CD4-positive, alpha-beta T cell treated with Interleukin-4 for 4 hours (primary cell): ENCODE measurements at places on chromosomes 6 and 20.

DNA sequence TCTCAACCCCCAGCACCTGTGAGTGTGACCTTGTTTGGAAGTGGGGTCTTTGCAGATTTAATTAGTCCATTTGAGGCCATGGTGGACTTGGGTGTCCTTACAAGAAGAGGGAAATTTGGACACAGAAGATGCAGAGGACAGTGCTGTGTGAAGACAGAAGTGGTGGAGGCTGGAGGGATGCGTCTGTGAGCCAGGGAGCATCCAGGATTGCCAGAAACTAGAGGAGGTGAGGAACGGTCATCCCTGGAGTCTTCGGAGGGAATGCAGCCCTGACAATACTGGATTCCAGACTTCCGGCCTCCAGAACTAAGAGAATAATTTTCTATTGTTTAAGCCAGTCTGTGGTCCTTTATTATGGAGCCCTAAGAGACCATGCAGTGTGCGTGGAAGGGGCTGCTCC is 22.9 kb upstream of the NPBWR2 start:
- no peak for DNase-seq

DNA sequence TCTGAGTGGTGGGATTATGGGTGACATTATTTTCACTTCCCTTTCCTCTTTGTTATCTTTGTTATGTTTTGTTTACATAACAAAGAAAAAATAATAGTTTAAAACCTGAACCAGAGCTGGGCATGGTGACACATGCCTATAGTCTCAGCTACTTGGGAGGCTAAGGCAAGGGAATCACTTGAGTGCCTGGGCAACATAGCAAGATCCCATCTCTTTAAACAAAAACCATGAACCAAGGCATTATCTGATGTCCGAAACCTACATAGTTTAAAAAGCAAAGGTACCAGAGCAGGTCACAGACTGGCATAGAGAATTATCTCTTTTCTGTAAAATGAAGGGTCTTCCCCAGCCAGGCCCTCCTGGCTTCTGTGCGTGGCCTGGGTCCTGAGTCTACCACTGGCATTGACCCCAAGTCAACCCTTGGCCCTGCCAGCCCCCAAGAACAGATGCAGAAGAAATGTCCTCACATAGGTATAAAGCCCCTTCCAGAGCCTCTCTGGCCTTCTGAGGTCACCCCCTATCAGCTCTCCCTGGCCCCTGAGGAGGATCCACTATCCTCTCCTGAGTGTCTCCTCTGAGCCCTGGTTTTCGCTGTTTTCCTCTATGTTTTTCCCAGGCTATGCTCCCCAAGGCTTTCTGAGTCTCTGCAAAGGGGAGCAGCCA is 81.3 kb downstream of the TRERF1 start:
- DNase-seq = no peak

GRCh38 chr6:149208134-149208601 is 109.3 kb upstream of the TAB2 start:
- no peak for DNase-seq

- no peak for DNase-seq
Measured at GRCh38 chr6:106617302-106617701, 12.0 kb downstream of the RTN4IP1 start.

GRCh38 chr6:161038229-161039031 is 46.9 kb downstream of the MAP3K4 start:
- peak; percentile 23 for DNase-seq

DNA sequence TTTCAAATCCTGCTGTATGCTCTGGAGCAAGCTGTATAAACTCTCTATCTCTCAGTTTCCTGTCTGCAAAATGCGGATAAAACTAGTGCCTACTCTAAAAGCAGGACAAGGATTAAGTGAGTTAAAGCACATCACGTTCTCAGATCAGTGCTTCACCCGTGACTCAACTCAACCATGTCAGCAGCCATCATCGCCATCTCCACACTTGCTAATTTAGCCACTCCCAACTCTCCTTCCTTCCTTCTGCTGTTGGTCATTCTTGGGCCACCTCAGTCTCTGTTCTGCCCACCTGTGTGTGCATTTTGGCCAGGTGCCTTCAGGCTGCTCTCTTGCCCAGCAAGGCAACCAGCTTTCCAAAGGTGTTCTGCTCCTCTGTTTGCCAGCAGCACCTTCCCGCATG is 260.0 kb upstream of the CDYL start:
- DNase-seq = no peak

GRCh38 chr20:26218301-26218700 is 521.6 kb upstream of the ZNF337 start:
- no peak for DNase-seq

DNA sequence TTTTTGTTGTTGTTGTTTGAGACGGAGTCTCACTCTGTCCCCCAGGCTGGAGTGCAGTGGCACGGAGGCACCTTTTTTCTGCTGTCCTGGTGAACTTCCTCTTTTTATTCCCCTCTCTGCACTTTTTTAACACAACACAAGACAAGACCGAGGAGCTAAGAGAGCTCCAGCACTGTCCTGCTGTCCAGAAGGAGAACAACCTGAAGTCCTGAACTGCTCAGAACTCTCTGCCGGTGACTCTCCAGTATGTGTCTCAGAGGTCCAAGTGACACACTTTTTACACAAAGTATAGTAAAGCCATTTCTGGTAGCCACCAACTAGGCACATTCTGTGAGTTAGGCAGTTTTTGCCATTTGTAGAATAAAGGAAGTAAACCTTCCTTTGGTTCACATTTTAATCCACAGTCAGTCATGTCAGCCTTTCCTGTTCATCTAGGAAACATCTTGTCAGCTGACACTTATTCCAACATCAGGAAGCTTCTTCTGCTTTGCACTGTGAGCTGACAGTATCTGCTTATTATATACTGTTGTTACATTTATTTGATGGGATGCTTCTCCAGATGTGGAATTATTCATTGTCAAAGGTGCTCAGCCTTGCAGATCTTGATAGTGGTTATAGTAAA is 28.1 kb upstream of the TXNDC5 start:
- DNase-seq = no peak

DNA sequence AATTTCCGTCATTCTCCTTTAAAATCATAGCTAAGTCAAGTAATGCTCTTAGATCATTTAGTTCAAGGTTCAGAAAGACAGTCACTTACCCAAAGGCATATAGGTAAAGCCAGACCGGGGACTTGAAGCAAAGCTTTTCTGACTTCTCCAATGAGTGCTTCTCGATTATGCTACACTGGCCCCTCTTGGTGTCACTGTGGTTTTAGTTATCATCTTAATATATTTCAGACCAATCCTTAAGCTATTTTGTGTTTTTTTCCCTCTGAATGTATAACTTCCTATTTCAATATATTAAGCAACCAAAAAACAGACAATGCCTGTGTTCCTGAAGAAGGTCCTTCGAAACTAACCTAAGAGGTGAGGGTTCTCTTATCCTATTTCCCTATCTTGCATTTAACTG is 3.9 kb downstream of the PRDM1 start:
- peak; percentile 57 for DNase-seq

DNA sequence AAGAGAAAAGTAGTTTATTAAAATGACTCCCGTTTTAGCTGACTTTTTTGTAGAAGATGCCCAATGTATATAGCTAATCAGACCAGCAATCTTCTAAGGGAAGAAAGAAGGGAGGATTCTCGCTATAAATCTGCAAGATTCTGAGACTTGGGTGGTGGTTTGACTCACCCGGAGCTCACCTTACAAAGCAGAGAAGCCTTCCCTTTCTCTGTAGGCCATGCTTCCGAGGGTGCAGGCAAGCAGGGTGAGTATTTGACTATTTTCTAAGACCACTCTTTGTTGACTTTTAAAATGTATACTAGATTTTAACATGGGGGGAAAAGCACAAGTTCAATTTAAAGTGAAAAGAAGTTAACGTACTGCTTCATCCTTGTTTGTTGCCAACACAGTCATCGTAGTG is 2.7 kb downstream of the OLIG3 start:
- no peak for DNase-seq

- DNase-seq = no peak
Measured at GRCh38 chr6:34324738-34325444, 67.6 kb downstream of the NUDT3 start.

- DNase-seq = no peak
Measured at GRCh38 chr6:167980911-167981580, 16.4 kb upstream of the KIF25 start.

DNA sequence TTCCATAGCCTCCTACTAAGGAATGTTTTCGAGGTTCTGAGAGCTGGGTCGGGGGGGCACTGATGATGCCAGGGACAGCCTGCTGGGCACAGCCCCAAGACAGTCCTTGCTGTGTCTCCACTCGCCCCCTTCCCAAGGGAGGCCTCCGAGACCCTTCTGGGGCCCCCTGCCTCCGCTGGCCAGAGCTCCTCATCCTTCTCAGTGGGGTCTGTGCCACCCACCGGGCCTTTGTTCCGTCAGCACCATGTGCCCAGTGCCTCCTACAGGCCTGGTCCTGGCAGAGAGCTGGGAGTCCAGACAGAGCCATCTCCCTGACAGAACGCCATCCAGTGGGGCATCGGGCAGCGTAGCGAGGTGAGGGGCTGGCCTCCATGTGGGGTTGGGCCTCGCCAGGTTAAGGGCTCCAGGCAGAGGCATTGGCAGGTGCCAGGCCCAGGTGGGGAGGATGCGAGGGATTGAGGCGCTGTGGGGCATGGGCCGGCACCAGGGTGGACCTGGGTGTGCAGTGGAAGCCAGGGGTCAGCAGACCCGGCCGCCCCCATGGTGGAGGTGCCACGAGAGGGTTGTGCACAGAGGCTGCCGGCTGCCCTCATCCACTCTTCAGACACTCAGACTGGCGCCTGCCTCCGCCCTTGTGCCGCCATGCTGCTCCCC is 13.3 kb downstream of the RBM38 start:
- no peak for DNase-seq

GRCh38 chr6:151103266-151103665 is 136.5 kb upstream of the AKAP12 start:
- DNase-seq = no peak

- DNase-seq = no peak
Measured at GRCh38 chr6:137878486-137879285, 11.6 kb downstream of the TNFAIP3 start.

GRCh38 chr20:60210779-60211617 is 252.8 kb downstream of the CDH26 start:
- DNase-seq = peak; percentile 38

- peak; percentile 58 for DNase-seq
Measured at GRCh38 chr20:63520934-63521601, 503 bp downstream of the PPDPF start.

- no peak for DNase-seq
Measured at GRCh38 chr6:107668743-107669474, 155.2 kb downstream of the SCML4 start.

DNA sequence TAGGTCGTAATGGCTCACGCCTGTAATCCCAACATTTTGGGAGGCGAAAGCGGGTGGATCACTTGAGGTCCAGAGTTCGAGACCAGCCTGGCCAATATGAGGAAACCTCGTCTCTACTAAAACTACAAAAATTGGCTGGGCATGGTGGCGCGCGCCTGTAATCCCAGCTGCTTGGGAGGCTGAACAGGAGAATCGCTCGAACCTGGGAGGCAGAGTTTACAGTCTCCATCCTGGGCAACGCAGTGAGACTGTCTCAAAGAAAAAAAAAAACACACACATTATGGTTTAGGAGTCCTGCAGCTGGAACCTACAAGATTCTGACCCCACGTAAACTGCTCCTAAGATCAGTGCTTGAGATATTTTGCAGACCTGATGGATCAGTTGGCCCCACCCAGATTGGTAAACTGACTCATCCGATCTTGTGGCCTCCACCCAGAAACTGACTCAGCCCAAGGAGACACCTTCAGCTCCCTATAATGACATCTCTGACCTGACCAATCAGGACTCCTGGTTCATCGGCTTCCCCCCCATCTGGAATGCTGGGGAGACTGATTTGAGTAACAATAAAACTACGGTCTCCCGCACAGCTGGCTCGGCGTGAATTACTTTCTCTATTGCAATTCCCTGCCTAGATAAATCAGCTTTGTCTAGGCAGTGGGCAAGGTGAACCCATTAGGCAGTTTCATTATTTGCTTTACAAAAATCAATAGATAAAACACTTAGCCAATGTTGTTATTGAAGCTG is 96.2 kb upstream of the BTN3A2 start:
- peak; percentile 49 for DNase-seq

DNA sequence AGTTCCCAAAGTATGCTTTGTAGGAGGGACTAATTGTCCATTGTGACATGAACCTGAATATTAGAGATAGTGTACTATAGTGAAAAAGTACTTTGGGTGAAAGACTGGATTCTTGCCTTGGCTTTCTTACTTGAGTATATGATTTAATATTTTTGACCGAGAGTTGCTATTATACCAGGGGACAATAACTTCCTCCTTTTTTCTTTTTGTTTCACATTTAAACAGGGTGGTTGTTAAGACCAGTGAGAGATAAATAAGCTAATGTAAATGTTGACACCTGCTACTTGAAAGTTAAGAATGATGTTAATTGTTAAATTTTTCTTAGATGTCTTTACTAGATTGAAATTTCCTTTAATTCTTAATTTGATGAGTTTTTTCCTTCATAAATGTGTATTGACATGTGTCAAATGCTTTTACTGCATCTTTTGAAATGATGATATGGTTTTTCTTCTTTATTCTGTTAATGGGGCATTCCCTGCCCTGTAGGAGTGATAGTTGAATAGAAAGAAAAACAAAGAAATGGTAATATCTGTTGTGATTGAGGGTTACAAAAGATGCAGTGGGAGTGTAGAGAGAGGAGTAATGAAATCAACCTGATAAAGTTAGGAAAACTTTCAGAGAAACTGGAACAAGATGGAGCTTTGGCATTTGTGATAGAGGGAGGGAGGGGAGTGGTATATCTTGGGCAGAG is 48.4 kb downstream of the ZFAND3 start:
- DNase-seq = no peak

DNA sequence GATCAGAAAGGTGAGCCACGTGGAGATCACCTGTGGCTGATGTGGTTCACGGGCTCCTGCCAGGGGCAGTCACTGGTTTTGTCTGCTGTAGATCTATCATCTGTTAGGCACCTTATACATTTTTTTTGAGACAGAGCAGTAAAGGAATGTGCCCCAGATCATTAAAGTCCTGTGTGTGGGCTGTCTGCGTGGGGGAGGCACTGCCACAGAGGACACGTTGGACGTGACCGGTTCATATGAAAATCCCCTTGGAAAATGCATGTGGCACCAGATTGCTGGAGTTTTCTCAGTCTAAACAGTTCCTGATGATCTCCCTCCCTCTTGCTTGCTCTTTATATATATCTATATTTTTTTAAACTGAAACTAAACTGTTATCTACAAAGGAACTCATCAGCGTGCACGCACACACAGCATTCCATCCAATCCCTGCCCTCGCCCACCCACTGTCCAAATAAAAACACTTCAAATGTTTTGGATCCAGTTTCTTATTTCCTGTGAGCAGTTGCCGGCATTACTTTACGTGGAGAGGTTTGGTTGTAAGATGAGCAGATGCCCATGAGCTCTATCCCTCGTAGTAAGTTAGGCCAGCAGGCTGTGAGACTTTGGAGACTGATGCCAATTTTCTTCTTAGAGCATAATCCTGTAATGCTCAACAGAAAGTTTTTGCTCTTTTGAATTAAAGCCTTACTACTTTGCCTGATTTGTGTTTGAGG is 161.6 kb upstream of the EXOC2 start:
- no peak for DNase-seq

DNA sequence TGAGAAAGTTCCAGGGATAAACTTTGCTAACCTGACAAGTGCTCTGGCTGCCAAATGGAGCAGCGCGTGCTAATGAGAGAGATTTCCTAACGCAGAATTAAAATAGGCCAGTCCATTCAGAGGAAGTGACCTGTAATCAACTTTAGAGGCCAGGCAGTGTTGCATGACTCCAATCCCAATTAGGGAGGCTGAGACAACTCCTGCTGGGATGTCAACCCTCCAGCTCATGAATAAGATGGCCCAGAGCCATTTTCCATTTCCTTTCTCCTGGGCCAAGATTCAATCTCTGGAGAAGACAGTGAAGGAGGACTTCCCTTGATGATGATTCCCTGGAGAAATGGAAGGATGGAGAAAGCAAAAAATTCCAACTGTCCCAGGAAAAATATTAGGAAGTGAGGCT is 241.5 kb upstream of the RNF24 start:
- no peak for DNase-seq

GRCh38 chr6:138959521-138959920 is 28.5 kb downstream of the REPS1 start:
- no peak for DNase-seq
